ENCODE measurements at places on chromosomes 1 and 21.

- no peak for DNase-seq
Measured at GRCh38 chr1:112911506-112912220, 44.3 kb downstream of the SLC16A1 start.

GRCh38 chr1:2032737-2033136, 13.6 kb downstream of the GABRD start:
- no peak for DNase-seq

DNA sequence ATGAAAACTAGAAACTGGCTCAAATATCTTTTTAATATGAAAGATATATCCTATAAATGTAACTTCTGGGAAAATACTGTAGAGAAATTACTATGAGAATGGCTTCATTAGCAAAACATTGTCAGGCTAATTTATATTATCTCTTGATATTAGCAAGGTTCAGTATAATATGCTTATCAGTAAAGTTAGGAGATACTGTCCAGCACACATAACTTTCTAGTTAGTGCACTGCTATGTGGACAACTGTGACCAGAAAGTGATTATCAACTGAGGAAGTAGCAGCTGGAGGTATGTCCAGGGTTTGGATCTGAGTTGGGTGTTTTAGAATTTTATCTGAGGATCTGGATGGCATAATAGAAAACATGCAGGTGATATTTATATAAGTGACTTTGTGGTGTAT, 7.5 kb downstream of the LRRC8C start:
- no peak for DNase-seq

DNA sequence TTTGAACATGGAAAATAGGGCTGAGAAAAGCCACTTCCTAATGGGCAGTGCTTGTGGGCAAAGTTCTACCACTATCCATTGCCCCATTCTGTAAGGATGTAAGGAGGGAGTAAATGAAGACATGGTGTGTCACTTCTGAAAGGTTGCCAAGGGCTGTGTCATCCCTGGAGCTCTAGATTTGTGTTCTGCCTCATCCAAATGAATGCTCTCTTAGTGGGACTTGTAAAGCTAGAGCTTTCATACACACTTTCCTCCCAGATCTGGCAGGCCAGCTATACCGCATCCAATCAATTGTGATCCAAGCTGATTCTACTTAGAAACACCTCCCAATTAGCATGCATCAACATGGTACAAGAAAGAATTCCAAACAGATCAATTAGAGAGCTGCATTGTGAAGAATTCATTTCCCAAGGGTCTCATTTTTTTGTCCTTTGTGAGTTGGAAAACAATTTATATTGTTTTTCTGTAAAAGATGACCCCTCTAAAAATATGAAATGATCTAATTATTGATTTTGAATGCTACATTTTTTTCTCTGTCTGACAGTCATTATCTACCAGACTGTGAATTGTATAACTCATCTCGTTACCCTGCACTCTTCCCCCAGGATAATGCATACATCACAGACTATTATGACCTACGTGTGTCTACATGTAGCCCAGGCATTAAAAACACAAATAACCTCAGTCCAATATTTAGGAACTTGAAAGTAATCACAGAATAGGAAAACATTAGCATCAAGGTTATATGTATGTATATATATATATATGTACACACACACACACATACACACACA, 117.1 kb upstream of the DUSP10 start:
- no peak for DNase-seq

DNA sequence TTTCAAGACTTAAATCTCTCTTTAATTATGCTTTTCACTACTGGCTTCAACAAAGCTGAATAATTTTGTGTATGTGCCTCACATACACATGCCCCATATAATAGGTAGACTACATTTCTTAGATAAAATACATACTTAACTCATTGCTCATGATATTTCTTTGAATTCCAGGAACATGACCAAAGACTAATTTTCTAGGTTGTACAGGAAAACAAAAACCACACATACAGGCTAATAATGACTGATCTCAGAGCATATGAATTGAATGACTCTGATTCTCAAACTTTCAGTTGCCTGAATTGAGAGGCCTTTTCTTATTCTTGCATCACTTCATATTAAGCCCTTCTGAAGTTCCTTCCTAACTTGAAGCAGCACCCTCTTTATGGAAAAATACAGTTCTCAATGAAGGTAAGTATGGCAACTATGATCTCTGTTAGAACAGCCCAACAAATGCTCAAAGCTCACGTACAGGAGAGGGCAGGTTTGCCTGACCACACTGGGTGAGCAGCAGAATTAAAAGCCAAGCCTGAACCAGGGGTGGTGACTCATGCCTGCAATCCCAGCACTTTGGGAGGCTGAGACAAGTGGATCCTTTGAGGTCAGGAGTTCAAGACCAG, 22.6 kb upstream of the UAP1 start:
- no peak for DNase-seq

DNA sequence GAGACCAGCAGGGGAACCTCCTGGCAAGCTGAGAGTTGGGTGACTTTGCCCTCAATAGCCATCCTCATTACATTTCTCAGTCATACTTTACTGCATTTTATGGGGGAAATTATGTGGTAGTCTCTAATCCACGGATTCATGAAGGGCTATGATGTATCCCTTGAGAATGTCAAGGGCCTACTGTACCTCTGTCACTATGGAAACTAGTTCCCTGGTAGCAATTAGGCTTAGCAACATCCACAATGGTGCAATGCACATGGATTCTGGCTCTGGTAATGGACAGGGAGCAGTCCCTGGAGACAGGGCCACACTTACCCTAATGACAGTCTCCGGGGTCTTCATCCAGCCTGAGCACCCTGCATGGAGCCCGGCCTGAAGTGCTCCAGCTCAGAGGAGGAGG, 26.5 kb downstream of the LRRN2 start:
- no peak for DNase-seq

- no peak for DNase-seq
Measured at GRCh38 chr1:42973286-42973685, 14.6 kb upstream of the SLC2A1 start.

GRCh38 chr1:38073534-38074301, 27.1 kb upstream of the POU3F1 start:
- no peak for DNase-seq

Data from activated effector memory CD4-positive, alpha-beta T cell treated with Interleukin-2 at 50 U/mL for 16 hours (primary cell).